H7 (cell line): ENCODE measurements at places on chromosomes 11 and 22. TPM values are rescaled to one million over a fixed set of nuclear protein-coding genes. Genes with fewer than 3 reads are reported as not detected.

- no peak for DNase-seq
These were observed 399.6 kb downstream of the TMEM135 start for GRCh38 chr11:87437133-87437843.

OR51B5 gene
- 0.15 TPM in 1 of 2 replicates, not detected in the other for total RNA-seq

DNA sequence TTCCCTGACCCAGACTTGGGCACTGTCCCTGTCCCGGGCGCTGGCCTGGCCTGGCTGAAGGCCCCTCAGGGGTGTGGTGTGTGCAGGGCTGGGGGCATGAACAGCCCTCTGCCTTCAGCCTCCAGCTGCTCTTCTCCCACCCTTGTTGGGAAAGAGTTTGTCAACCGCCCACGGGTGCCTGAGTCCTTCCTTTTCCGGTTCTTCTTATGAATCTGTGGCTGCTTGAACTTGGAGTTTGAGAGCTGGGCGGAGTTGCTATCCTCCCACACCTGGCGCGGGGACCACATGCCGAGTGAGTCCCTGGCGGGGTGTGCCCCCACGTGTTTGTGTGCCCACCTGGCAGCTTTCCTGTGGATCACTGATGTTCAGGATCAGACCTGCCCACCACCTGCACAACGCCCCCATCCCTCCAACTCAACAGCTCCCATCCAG is 13.4 kb downstream of the NFAM1 start:
- DNase-seq: no peak

LAYN gene
- total RNA-seq: 1.0 and 1.2 TPM in 2 replicates

DNA sequence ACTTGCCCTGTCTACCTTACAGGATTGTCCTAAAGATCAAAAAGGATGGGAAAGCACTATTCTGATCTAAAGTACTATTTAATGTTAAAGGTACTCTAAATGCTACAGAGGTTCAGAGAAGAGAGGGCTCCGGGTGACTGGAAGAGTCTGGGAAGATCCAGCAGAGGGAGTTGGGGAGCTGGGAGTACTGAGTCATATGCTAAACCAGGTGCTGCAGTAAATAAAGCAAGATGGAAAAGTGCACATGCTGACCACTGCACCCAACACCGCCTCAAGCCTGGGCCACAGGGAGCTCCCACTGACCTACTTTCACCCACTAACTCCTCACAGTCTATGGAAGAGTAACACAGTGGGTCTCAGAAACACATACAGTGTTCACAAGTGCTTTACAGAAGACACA is 49.3 kb downstream of the WT1 start:
- peak; percentile 68 for DNase-seq

- peak; percentile 19 for DNase-seq
These were observed 106.8 kb downstream of the RBFOX2 start for GRCh38 chr22:35921777-35922176.

- peak; percentile 75 for DNase-seq
These were observed 1.7 kb downstream of the SEZ6L start for GRCh38 chr22:26170795-26171580.

GRCh38 chr11:23797624-23798419 is 699.0 kb upstream of the LUZP2 start:
- DNase-seq: no peak

GRCh38 chr11:11580012-11580411 is 41.8 kb downstream of the GALNT18 start:
- peak; percentile 6 for DNase-seq

CATSPER1 gene
- not detected in 2 replicates for total RNA-seq

HEPACAM gene
- not detected in 2 replicates for total RNA-seq

OR4C45 gene
- total RNA-seq: not detected in 2 replicates

BLID gene
- total RNA-seq: not detected in 2 replicates

GRCh38 chr11:35288309-35288708 is 131.0 kb downstream of the SLC1A2 start:
- DNase-seq: no peak

GRCh38 chr22:42388130-42388797 is 43.9 kb downstream of the NFAM1 start:
- peak; percentile 90 for DNase-seq

GRCh38 chr11:130737866-130738431 is 178.3 kb downstream of the SNX19 start:
- no peak for DNase-seq

GRM5 gene
- total RNA-seq: not detected in 2 replicates

DNA sequence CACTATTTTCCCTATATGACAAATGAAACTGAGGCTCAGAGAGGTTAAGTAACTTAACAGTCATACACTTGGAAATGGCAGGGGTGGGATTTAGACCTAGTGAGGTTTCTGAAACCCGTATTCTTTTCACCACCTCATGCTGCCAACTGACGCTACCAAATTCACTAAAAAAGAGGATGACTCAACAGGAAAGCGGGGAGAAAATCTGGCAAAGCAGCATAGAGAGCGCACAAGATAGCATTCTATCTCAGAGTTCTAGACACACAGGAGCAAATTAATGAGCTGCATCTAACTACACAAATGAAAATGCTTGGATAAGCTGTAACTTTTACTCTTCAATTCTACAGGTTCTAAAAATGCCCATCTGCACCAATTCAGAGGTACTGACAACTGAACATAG is 136.4 kb downstream of the RBFOX2 start:
- no peak for DNase-seq

GRCh38 chr11:92251980-92252379 is 27.4 kb downstream of the FAT3 start:
- no peak for DNase-seq

YIF1A gene
- total RNA-seq: 117 and 125 TPM in 2 replicates
